ENCODE measurements at places on chromosomes 6 and 20. TPM values are rescaled to one million over a fixed set of nuclear protein-coding genes. Genes with fewer than 3 reads are reported as not detected.

The MATN4 gene
- polyA plus RNA-seq = 9.9 TPM

The LRRN4 gene
- polyA plus RNA-seq = 1.0 TPM

The BTN1A1 gene
- polyA plus RNA-seq = 0.08 TPM

The TMEM170B gene
- 43.8 TPM for polyA plus RNA-seq

The JPH2 gene
- polyA plus RNA-seq = 1.6 TPM

The XKR7 gene
- polyA plus RNA-seq = 7.9 TPM

The PDYN gene
- polyA plus RNA-seq = 6.7 TPM

The C20orf173 gene
- not detected for polyA plus RNA-seq

The COL19A1 gene
- polyA plus RNA-seq = 1.4 TPM

The TSBP1 gene
- polyA plus RNA-seq = not detected

The IL17F gene
- polyA plus RNA-seq = not detected

The BACH2 gene
- 13.0 TPM for polyA plus RNA-seq

The C6orf132 gene
- 0.23 TPM for polyA plus RNA-seq

The SYTL3 gene
- polyA plus RNA-seq = 2.2 TPM

The C20orf144 gene
- 0.33 TPM for polyA plus RNA-seq

The PAX1 gene
- polyA plus RNA-seq = 0.08 TPM

The NOX3 gene
- polyA plus RNA-seq = not detected

The SULF2 gene
- 350 TPM for polyA plus RNA-seq

The RAB44 gene
- polyA plus RNA-seq = not detected

The VWA7 gene
- polyA plus RNA-seq = 4.3 TPM

The KCNB1 gene
- polyA plus RNA-seq = 13.2 TPM

The OR2H1 gene
- 0.27 TPM for polyA plus RNA-seq

The BPIFA1 gene
- polyA plus RNA-seq = not detected

The SLC26A8 gene
- polyA plus RNA-seq = 5.7 TPM

The RIMS1 gene
- 35.1 TPM for polyA plus RNA-seq

The ZC2HC1B gene
- not detected for polyA plus RNA-seq

The PTCRA gene
- not detected for polyA plus RNA-seq

The PPP1R3G gene
- polyA plus RNA-seq = 2.8 TPM

The WFDC5 gene
- 0.33 TPM for polyA plus RNA-seq

The SLC25A27 gene
- polyA plus RNA-seq = 69.5 TPM

The AGPAT4 gene
- polyA plus RNA-seq = 39.9 TPM

The B3GAT2 gene
- 52.8 TPM for polyA plus RNA-seq

The PNPLA1 gene
- polyA plus RNA-seq = not detected

The OR12D3 gene
- not detected for polyA plus RNA-seq

The AAR2 gene
- 38.0 TPM for polyA plus RNA-seq

The TMEM244 gene
- not detected for polyA plus RNA-seq

The ALDH8A1 gene
- 1.5 TPM for polyA plus RNA-seq

The LY6G5C gene
- polyA plus RNA-seq = 13.1 TPM

The HLA-DQA1 gene
- 0.32 TPM for polyA plus RNA-seq

The BCAS1 gene
- 268 TPM for polyA plus RNA-seq

The INSM1 gene
- polyA plus RNA-seq = 1.6 TPM

The RAET1L gene
- polyA plus RNA-seq = not detected

The RCAN2 gene
- 80.3 TPM for polyA plus RNA-seq

The GJA1 gene
- polyA plus RNA-seq = 561 TPM

The CD24 gene
- polyA plus RNA-seq = 367 TPM

The TBXT gene
- polyA plus RNA-seq = not detected

The RAD21L1 gene
- polyA plus RNA-seq = not detected

Measured in spinal cord (tissue), 10 donors.